A375 (cell line): ENCODE measurements at places on chromosomes 2 and 18. TPM values are rescaled to one million over a fixed set of nuclear protein-coding genes. Genes with fewer than 3 reads are reported as not detected.

SP5 gene
- total RNA-seq = not detected in 2 replicates

CSRNP3 gene
- 0.15 and 3.9 TPM in 2 replicates for total RNA-seq

STPG4 gene
- total RNA-seq = 0.15 and 0.45 TPM in 2 replicates

C2orf92 gene
- 1.2 and 3.2 TPM in 2 replicates for total RNA-seq

AGFG1 gene
- 17.7 and 23.8 TPM in 2 replicates for total RNA-seq
